ENCODE measurements at places on chromosomes 13 and 19.

DNA sequence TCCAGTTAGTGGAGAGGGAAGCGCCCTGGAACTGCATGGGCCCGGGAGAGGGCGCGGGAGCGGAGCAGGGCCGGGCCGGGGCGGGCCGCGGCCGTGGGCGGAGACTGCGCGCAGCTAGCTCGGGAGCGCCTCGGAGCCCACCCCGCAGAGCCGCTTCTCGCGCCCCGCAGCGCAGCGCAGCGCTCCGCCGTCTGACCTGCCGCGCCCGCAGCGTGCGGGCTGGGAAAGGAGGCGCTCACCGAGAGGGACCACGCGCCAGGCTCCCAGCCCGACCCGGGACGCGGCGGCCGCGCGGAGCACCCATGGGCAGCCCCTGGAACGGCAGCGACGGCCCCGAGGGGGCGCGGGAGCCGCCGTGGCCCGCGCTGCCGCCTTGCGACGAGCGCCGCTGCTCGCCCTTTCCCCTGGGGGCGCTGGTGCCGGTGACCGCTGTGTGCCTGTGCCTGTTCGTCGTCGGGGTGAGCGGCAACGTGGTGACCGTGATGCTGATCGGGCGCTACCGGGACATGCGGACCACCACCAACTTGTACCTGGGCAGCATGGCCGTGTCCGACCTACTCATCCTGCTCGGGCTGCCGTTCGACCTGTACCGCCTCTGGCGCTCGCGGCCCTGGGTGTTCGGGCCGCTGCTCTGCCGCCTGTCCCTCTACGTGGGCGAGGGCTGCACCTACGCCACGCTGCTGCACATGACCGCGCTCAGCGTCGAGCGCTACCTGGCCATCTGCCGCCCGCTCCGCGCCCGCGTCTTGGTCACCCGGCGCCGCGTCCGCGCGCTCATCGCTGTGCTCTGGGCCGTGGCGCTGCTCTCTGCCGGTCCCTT lies at the start of gene MLNR:
TSS of gene MLNR (plus strand) at position 303 of the 820 bp plus-strand sequence. CDS start at position 303, 0 bp downstream.
- no peak for DNase-seq

DNA sequence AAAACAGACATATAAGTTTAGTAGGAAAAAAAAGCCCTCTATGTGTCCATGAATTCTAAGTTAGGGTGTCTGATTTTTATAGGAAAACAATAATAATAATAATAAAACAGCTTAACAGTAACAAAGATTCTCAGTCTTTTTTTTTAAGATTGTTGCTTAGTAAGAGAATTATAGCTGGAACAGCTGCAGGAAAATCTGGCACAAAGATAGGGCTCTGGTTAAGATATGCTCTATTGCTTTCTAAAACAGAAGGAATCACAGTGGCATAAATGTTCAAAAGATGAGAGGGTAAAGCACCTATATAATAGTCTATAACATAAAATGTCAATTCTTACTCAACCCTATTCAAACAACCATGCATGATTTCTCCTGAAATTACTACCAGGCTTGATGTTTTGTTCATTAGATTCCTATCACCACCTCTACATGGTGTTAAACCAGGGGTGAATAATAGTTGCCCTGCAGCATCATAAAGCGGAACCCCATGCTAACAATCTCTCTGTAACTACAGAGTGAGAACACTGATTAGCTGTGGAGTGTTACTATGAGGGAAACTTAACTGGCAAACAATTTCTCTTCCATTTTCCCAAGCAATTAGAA lies 541.4 kb upstream of the MIR17HG start:
- no peak for DNase-seq

- no peak for DNase-seq
Observed at GRCh38 chr13:42575938-42576337, 2.0 kb downstream of the TNFSF11 start.

DNA sequence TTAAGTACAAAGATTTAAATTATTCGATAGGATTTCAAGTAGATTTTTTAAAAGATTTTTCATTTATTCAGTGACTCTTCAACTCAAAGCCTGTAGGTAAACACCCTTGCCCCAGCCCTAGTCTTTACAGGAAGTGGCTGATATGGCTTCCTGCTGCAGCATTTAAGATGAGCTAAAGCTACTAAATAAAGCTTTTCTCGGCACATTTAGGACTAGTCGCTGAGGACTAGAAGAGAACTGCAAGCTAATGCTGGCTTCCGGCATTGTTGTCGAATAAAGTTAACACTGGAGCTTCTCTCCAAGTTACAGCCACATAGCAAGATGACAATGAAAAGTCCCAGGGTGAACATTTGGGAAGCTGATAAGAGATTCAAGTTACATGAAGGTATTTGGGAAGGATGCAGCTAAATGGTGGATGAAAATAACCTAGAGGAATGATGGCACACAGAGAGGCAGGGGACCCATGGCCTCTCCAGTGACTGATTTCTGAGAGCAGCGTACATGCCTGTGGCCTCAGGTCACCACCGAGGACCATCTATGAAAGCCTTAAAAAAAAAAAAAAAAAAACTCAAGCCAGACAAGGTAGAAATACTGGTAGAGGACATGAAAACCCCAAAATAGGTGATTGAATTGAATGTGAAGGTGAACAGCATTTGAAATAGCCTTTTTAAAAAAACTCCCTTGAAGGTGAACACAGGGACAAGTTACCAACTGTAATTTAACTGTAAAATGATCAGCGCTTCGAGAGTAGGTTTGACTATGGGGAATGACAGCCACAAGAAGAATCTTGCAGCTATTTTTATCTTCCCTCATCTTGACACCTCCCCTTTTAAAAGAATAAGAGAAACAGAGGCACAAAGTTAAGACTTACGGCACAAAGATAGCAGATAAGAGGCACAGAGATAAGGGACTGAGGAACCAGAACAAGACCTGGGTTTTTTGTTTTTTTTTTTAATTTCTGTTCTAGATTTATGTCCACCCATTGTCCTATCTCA lies 155.4 kb downstream of the DCT start:
- no peak for DNase-seq

DNA sequence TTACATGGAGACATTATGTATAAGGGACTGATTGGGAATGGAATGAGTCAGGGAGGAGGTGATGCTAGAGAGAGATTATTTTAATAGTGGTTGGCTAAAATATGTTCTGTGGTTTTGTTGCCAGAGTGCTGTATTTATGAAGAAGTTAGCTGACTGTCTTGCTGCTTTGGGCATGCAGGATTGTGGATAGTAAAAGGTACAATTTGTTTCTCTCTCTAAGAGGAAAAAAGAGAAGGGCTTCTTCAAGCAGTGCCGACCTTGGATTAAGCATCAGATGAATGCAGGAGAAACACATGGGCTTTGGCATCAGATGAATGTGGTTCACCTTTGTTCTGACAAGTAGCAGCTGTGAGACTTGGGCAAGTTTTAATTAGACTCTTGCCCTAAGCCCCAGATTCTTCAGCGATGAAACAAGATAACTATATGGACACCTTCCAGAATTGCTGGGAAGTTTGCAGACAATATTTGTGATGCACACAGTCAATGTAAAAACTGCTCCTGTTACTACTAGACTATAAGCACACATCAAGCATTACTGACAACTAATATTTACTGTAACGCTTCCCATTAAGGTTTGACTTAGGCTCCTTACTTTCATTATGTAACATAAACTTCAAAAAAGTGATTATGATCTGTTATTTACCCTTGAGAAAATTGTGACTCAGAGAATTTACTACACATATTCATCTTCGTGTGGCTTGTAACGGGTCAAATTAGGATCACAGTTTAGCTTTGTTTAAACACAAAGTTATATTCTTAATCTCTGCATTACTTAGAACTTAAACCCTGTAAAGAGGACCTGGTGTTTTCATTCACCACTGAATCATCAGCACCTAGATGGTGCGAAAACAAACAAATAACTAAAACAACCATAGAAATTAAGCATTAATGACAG lies 824.0 kb downstream of the PCDH9 start:
- no peak for DNase-seq

- DNase-seq, result no peak
Observed at GRCh38 chr13:23731709-23732108, 157.5 kb downstream of the MIPEP start.

DNA sequence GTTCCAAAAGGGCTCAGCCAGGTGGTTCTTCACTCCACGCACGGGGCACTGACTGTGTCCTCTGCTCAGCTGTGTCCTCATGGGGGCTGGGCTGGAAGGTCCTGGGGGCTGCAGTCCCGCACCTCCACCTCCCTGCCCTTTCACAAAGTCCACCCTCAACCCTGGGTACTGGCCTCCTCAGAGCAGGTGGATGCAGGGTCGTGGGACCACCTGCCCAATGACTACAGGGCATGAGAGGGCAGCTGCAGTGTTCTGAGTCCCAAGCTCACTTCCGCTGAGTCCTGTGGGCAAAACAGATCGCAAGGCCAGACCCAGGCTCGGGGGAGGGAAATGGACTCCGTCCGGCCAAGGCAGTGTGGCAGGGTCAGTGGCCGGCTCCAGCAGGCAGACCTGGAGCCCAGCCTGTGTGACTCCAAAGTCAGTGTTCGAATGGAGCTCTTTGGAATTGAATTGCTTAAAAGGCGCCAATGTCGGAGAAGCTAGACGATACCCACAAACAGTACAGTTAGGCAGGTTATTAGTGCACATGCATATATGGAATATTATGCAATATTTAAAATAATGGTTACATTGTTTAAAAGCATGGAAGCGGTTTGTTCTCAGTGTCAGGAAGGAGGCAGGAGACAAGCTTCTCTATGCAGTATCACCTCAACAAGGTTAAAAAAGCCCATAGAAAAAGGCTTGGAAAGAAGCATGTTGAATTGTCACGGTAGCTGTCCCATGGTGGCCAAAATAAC lies 54.8 kb downstream of the MCF2L start:
- DNase-seq, result no peak
